ENCODE measurements at places on chromosomes 11 and 22.
A peak's percentile ranks its signal among the peaks of the same experiment; 100 is the strongest.

- DNase-seq = peak; percentile 34
Observed at GRCh38 chr11:103923451-103923931, 112.9 kb upstream of the DDI1 start.

GRCh38 chr11:16727806-16728205 is 10.6 kb upstream of the C11orf58 start:
- no peak for DNase-seq

DNA sequence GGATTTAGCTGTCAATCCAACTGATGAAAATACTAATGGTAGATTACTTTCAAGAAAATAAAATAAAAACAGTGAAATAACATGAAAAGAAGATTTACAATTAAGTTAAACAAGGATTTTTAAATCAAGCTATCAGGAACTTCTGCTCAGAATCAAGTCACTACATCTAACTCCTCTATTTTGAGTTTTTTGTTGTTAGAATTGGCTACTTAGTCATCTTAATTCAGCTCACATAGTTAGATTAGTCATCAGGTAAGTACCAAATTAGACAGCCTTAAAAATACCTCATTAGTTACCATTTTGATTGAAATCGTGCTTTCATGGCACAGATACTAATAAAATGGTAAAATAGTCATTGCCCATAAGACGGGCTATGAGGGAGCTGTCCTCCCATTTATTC is 35.8 kb downstream of the BTG4 start:
- no peak for DNase-seq

GRCh38 chr11:115769891-115770290 is 265.7 kb upstream of the CADM1 start:
- DNase-seq = no peak

- peak; percentile 61 for DNase-seq
Observed at GRCh38 chr11:64372802-64373597, 14.0 kb downstream of the RPS6KA4 start.

DNA sequence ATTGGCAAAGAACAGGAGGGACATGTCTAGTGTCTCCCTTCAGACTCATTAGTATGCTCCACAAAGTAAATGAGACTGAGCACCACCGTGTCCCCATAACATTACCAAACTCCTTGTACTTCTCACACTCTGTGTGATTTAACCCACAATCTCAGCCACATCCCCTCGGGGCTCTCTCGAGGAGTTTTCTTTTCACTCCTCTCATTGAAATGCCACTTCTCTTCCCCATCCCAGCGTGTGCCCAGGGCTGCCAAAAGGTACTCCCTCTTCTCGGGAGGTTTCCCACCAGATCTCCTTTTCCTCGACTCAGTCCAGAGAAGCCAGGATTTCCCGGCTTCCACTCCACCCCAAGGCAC is 1.1 kb downstream of the RBFOX2 start:
- DNase-seq = no peak

GRCh38 chr11:116888024-116888423 is 50.6 kb upstream of the APOA1 start:
- no peak for DNase-seq

GRCh38 chr11:64132191-64132771 is 33.6 kb downstream of the MACROD1 start:
- no peak for DNase-seq

DNA sequence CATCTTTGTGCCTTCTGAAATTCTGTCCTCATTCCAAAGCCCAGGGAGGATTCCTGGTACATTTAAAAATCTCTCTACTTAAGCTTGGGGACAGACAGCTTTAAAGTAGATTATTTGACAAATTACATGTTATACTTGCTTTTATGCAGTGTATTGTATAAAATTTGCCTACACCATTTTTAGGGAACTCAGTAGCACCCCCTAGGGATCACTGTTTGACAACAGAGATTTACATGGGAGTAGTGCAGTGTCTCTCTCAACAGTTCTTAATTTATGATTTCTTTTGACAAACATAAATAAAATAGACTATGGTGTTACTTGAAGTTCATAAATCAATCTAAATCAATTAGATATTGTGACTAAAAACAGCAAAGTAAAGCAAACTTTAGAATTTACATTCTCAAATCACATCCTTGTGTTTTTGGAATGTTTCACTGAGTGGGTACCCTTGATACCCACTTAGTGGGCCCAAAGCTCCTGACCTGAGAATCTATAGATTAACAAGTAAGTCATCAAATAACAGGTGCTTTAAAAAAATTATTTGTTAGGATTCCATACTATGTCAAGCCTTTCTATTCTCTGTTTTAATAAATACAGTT is 428.8 kb downstream of the DYNC2H1 start:
- DNase-seq = no peak

- peak; percentile 78 for DNase-seq
Observed at GRCh38 chr11:126327281-126328000, 23.6 kb downstream of the DCPS start.

DNA sequence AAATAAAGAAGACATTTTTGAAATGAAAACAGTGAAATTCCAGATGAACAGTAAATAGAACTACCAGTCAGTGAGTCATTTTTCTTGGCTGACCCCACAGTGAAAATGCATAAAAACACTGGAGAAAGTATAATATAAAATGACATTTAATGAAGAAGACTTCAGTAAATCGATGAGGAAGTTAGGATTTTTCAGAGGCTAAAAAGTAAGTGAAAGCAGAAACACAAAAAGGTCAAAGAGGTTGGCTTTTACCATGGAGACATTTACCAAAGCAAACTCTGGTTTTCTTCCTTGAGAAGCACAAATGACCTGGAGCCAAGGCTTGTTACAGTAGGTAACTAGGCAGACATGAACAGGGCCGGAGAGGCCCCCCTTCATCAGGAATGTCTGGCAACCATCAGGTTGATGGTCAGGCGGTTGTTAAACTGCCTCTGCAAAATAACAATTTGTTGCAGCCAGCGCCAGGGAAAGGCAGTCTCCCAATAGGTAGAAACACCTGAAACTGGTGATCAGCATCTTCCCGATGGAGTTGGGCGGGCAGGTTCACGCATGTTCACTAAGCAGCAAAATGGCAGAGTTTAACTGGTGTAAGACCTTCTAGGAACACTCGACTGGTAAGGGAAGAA is 16.7 kb upstream of the TMEM123 start:
- peak; percentile 71 for DNase-seq

GRCh38 chr11:85595285-85595884 is 31.8 kb downstream of the DLG2 start:
- DNase-seq = no peak

DNA sequence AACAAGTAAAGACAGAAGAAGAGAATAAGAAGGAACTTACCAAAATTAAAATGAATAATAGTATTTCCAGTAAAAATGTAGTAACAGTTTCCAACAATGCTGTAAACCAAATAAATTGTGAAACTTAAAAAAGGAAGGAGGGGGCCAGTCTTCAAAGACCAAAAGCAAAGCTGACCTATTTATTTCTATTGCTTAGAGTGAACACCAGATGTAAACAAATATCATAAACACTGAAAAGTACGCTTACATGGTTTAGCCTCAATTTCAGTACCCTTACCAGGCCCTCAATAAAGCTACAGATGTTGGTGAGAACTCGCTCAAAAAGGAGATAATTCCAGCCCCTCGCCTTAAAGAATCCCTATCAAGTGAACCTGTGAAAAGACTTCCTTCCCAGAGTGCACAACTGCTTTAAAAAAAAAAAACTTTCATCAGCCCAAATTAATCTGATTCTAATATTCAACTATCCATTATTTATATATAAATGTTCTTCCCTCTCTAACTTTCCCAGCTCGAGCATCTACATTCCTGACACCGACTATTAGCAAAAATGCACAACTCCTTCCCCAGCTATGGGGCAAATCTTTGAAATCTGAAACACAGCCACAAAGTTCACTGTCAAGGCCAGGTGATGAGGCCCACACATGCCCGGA is 2.4 kb downstream of the PHF21A start:
- no peak for DNase-seq

DNA sequence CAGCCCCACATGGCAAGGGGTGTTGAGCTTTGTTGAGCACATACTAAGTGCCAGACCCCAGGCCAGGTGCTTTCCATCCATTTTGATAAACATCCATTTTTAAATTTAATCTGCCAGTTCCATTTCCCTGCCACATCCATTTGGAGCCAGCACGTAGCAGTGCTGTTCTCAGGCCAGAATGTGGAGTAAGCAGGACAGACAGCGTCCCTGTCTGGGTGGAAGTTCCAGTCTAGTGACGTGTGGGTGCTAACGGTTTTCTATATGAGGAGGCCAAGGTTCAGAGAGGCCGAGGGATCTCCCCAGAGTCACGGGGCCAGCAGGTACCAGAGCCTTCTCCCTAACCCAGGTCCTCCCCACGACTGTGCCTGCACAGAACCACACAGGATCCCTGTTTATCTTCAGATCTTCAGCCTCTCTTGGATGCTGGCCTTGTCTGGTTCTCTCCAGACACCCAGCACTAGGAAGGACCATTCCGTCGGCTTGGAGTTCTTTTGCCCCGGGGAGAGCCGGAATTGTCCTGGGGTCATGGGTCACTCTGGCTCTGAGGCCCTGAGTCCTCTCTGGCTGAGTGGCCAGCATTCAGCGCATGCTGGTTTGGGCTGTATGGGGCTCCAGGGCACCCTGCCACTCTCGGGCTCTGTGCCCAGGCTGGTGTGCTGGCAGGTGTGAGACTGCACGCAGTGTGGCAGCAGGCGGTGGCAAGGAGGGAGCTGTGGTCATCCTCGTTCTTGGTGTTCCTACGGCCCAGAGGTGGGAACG is 63.6 kb upstream of the PPARA start:
- no peak for DNase-seq

DNA sequence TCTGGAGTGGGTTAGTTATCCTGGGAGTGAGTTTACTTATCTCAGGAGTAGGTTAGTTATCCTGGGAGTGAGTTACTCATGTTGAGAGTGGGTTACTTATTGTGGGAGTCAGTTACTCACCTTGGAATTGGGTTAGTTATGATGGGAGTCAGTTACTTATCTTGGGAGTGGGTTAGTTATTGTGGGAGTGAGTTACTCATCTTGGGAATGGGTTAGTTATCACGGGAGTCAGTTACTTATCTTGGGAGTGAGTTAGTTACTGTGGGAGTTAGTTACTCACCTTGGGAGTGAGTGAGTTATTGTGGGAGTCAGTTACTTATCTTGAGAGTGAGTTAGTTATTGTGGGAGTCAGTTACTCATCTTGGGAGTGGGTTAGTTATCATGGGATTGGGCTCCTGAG is 49.6 kb upstream of the B3GAT1 start:
- no peak for DNase-seq

GRCh38 chr11:129828301-129828836 is 12.7 kb downstream of the TMEM45B start:
- no peak for DNase-seq

GRCh38 chr11:109794501-109794900 is 298.7 kb upstream of the ZC3H12C start:
- DNase-seq = no peak

- DNase-seq = no peak
Observed at GRCh38 chr22:23859201-23859600, 1.5 kb downstream of the SLC2A11 start.

- DNase-seq = no peak
Observed at GRCh38 chr11:98227278-98227677, 793.5 kb upstream of the CNTN5 start.

DNA sequence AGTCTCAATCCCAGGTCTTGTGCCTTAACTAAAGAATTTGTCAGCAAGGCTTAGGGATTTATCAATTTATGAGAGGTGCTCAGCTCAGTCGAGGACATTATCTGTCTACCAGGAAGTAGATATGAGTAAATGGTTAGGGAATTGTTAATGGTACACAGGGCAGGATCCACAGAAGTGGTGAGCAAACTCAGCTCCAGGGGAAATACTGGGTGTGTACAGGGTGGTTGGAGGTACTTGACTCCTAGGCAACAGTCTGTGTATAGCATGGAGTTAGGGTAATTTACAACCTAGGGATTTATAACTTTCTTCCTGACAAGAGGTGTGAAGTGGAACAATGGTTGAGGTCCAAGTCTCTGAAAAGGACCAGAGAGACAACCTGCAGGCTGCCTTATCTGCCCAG is 123.4 kb upstream of the OR9Q1 start:
- DNase-seq = no peak

GRCh38 chr11:34184505-34185015 is 79.1 kb downstream of the NAT10 start:
- no peak for DNase-seq

DNA sequence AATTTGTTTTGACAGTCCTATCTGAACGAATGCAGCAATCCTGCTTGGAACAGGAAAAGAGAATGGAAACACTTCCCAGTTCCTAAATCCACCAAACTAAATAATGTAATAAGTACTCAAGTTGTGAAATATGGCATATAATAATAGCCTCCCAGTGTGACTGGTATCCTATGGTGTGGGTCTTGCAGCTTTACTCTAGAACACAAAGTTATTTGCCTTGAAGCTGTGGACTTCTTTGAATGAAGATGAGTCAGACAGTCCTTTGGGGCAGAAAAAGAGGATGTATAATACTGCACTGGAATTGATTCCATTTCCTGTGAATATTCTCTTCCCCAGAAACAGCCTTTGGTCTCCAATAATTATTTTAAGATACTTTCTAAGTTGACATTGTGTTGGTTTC is 887.0 kb downstream of the KCNA4 start:
- DNase-seq = no peak

GRCh38 chr22:29449296-29449875 is 11.0 kb downstream of the RFPL1 start:
- no peak for DNase-seq

DNA sequence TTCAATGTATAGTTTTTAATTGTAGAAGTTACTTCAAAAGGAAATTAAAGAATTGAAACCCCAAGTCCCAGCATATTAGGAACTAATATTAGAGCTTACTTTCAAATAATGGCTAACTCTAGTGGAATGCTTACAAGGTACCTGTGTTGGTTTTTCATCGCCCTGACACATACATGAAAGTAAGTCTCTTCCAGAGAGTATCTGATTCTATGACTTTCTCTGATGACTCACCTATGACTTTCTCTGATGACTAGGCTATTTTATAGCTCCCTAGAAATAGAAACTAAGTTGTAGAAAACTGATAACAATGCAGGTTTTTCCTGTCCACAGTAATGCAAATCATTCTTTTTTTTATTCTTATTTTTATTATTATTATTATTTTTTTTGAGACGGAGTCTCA is 33.6 kb upstream of the MMP7 start:
- DNase-seq = peak; percentile 24

- no peak for DNase-seq
Observed at GRCh38 chr11:20563866-20564265, 35.5 kb upstream of the SLC6A5 start.

DNA sequence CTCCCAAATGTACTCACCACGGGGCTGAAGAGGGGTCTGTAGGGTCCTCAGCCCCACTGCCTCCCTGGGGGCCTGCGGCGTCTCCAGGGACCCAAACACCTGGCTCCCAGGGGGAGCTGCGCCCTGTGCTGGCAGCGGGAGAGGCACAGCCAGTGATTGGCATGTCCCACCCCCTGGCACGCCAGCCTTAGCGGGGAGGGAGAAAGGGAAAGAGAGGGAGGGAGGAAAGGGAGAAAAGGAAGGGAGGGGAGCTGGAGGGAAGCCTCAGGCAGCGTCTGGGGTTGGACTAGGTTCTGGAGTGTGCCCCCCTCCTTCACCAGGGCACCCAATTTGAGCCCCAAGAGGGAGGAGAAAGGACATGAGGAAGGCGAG is at the start of gene CHRM1:
Gene CHRM1 (minus strand): TSS at position 163 of the 372 bp plus-strand sequence. CDS start 10,263 bp downstream, outside the sequence.
- DNase-seq = no peak

DNA sequence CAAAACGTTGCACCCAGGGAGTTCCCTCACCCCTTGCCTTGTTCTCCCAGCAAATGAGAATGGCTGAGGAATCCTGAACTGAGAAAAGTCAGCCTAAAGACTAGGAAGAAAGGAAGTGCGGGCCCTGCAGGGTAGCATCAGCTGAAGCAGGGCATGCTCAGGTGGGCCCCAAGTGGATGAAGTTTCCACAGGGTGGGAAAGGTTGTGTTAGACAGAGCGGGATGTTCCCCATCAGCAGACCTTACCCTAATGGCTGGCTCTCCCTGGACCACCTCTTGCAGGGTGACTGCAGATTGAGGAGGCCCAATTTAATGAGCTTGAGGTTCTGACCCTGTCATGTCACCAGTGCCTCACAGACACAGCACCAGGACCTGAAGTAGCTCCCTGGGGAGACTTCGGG is 81.5 kb upstream of the MYOD1 start:
- no peak for DNase-seq

All from retinal pigment epithelial cell (primary cell).